ENCODE measurements at places on chromosomes 11 and 22.

- DNase-seq: no peak
Observed at GRCh38 chr11:113281052-113281725, 33.2 kb upstream of the TTC12 start.

- DNase-seq: no peak
Observed at GRCh38 chr11:34680918-34681586, 60.2 kb downstream of the EHF start.

GRCh38 chr11:103397369-103397768 is 288.1 kb downstream of the DYNC2H1 start:
- no peak for DNase-seq

- DNase-seq: no peak
Observed at GRCh38 chr22:32396746-32397145, 15.3 kb downstream of the RTCB start.
